Omental fat pad (tissue), 4 donors: ENCODE measurements at places on chromosomes 1 and 21.

DNA sequence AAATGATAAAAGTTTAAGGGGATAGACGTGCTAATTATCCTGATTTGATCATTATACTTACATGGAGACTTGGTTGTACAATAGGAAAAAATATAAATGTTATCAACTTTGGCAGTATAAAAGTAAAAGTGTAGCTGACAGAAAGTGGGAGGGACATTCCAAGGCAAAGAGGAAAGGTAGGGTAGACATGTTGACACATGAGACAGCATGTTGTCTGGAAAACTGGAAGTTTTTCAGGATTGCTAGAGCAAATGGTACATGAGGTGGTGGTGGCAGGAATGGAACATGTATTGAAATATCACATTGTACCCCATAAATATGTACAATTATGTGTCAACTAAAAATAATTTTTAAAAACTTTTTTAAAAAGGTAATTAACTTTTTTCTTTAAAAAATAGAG is 13.2 kb downstream of the DIPK1A start:
- no peak for DNase-seq

DNA sequence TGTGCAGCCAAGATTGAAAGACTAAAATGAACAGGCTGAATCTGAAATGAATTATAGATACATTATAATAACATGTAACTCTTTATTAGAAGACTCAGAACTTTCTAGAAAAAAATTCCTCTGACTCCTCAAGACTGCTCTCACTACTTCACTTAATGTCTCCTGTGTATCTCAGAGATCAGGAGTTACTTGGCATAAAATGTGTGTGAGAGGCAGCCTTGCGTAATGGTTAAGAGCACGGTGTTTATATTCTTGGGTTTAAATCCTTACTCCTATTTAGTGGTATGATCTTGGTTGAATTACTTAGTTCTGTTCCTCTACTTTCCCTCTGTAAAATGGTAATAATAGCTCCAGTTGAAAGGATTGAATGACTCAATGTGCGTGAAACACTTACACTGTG is 634.9 kb downstream of the LTN1 start:
- no peak for DNase-seq

GRCh38 chr1:193285641-193286040 is 99.2 kb upstream of the B3GALT2 start:
- DNase-seq: no peak

DNA sequence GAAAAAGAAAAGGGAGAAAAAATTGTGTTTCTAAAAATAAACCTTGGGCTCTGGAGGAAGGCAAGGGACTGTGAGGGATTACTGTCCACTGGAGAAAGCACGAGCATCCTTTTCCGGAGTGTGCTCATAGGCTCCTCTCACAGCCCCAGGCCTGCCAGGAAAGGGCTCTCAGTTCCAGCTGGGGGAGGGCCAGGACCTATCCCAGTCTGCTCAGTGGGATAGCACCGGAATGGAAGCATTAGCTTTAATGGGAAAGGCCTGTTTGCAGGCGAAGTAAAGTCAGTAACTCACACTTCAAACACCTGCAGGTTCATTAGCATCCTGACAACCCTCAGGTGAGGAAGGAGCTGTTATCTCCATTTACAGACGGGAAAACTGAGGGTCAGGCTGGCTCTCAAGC is 113.9 kb upstream of the USP24 start:
- DNase-seq: no peak

DNA sequence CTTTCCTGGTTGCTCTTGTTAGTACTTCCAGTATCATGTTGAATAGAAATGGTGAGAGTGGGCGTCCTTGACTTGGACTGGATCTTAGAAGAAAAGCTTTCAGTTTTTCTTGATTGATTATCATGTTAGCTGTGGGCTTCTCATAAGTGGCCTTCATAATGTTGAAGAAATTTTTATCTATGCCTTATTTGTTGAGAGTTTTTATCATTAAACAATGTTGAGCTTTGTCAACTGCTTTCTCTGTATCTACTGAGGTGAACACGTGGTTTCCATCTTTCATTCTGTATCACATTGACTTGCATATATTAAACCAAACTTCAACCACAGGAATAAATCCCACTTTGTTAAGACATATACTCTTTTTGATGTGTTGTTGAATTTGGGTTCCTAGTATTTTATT is 29.4 kb downstream of the PRKAB2 start:
- no peak for DNase-seq

DNA sequence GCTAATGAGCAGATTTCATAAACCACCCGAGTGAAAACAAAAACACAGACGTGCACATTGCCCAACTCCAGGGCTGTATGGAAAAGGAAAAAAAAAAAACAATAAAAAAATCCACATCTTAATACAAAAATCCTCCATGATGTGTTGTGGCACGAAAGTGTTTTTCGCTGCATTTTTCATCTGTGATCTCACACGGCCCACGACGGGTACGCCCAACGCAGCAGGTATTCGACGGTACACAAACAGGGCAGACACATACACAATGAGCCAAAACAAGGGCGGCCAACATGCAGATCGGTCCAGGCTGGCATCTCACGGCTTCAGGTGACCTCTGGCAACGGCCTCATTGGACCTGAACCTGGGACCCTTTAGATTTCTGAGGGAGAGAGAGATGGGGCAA is 31.1 kb downstream of the CASZ1 start:
- no peak for DNase-seq

GRCh38 chr1:223227486-223228196 is 84.6 kb upstream of the TLR5 start:
- no peak for DNase-seq

GRCh38 chr1:72062584-72062983 is 219.8 kb downstream of the NEGR1 start:
- DNase-seq: no peak

DNA sequence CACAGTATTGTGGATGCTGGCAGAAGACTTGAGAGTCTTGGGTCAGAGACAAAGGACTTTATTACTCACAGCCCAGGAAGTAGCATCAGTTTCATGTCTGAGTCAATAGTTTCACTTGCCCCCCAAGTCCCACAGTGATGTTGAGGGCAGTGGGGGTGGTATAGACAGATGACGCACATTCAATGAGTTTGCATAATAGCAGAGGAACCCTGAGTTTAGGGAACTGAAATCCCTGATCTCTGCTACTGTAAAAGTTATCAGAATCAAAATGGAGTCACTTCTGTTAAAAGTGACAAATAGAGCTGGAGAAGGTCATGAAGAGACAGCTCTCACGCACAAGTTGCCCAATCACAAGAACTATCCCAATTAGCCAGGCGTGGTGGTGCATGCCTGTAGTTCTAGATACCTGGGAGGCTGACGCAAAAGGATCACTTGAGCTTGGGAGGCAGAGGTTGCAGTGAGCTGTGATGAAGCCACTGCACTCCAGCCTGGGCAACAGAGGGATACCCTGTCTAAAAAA is 11.5 kb upstream of the HCRTR1 start:
- no peak for DNase-seq

GRCh38 chr1:230057100-230057499 is 9.9 kb upstream of the GALNT2 start:
- no peak for DNase-seq

DNA sequence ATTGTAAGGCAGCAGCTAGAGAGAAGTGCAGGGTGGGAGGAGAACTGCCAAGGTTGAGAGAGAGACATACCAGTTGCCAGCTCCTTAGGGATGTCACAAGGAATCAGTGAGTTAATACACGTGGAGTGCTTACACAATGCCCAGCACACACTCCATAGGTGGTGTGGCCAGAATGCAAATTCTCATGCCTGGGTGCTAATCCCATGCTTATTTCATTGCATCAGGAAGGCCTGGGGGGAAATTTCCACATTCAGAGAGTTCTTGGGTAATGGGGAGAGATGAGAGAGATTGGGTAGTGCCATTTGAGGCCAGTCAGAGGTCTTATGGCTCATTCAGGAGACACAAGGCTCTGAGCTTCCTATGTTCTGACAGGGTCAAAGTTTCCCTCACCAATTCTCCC is 38.7 kb downstream of the GJA5 start:
- no peak for DNase-seq

GRCh38 chr1:155210314-155211104 is 2.0 kb downstream of the MTX1 start:
- no peak for DNase-seq

GRCh38 chr1:193562121-193562520 is 375.7 kb upstream of the B3GALT2 start:
- DNase-seq: no peak

GRCh38 chr1:27342778-27343638 is 1.2 kb downstream of the SYTL1 start:
- no peak for DNase-seq

GRCh38 chr1:47333922-47334764 is 553 bp downstream of the CMPK1 start:
- DNase-seq: peak; percentile 59

DNA sequence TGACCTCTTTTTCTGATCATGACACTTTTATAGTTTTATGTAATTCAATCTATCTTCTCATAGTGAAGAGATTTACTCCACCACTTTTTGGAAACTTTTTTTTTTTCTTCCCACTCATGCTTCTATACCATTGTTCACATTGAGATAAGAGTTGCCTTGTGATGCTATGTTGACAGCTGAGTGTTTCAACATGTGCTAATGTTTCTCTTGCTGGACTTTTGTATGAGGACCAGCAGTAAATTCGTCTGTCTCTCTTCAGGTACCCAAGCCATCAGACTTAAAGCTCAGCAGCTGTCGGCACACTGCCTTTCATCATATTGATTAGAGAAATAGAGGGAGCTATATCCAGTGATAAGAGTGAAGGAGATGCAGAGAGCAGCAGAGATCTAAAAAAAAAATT is 227.0 kb downstream of the GRIK1 start:
- DNase-seq: no peak

DNA sequence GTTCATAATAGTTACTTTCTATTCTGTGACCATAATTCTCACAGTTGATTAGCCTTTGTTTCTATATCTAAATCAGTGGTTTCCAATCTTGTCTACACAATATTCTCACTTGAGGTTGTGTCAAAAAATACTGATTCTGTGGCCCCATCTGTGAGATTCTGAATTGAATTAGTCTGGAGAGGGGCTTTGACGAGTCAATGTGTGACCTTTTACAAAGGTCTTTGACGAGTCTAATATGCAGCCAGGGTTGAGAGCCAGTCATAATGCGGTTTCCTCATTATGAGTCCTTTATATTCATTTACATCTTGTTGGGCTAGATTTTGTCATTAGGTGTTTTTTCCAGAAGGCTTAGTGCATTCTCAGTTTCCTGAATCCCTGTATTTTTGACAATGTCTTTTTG is 19.7 kb downstream of the FCRL5 start:
- no peak for DNase-seq
